Posterior vena cava (tissue), 2 donors: ENCODE measurements at places on chromosomes 11 and 22. TPM values are rescaled to one million over a fixed set of nuclear protein-coding genes. Genes with fewer than 3 reads are reported as not detected.
A peak's percentile ranks its signal among the peaks of the same experiment; 100 is the strongest.

- no peak for DNase-seq
Measured at GRCh38 chr11:17471501-17471900, 5.1 kb downstream of the ABCC8 start.

GRCh38 chr11:18727479-18728236 is 1.7 kb upstream of the IGSF22 start:
- DNase-seq: no peak

GRCh38 chr11:1484061-1484671 is 2.4 kb downstream of the MOB2 start:
- DNase-seq: peak; percentile 49

GRCh38 chr11:134916421-134917213 is 504.6 kb upstream of the B3GAT1 start:
- no peak for DNase-seq

- no peak for DNase-seq
Measured at GRCh38 chr11:33258631-33259205, 1.5 kb downstream of the HIPK3 start.

GRCh38 chr11:2215230-2215560 is 43.6 kb upstream of the TH start:
- no peak for DNase-seq

GRCh38 chr11:69049490-69049867 is 747 bp downstream of the TPCN2 start:
- DNase-seq: peak; percentile 85

DNA sequence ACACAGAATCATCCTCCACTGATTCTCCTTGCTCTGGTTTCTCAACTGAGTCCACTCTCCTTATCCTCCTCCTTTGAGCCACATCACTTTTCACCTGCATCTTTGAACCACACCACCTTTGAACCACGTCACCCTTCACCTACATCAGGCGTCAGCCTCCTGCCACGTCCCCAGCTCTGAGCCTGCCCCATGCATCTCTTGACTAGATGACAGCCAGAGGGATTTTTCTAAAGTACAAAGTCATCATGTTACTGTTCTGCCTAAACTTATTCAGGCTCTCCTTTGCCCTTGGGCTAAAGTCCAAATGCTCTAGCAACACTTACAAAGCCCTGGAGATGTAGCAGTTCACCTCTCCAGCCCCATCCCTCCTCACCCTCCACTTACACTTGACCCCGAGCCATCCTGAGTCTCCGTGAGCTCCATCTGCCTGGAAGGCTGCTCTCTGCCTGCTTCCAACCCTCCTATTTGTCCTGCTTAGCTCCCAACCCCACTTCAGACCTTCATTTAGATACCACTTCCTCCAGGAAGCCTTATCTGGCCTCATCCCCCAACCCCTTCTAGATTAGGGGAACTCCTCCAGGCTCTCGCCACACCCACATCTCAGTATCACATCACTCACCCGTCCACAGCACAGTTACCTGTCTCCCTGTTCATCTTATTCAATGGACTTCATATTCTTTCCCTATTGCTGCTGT is 3.7 kb upstream of the MS4A10 start:
- DNase-seq: peak; percentile 25

- DNase-seq: no peak
Measured at GRCh38 chr11:99325847-99326246, 305.1 kb downstream of the CNTN5 start.

DNA sequence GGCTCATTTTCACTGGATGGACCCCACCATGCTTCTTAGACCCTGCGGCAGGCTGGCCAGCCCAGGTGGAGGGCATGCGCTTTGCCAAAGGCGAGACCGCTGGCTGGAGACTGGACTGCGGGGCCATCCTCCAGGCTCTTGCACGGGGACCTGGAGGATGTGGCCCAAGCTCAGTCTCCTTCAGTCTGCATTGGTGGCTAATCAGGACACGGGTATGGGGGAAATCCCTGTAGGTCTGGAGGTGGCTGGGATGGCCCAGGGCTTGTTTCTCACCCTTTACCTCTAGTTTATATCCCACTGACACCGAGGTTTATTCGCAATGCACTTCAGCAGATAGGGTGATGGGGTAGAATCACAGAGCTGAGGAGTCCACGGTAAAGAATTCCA is 45.0 kb downstream of the BCR start:
- DNase-seq: no peak

DNA sequence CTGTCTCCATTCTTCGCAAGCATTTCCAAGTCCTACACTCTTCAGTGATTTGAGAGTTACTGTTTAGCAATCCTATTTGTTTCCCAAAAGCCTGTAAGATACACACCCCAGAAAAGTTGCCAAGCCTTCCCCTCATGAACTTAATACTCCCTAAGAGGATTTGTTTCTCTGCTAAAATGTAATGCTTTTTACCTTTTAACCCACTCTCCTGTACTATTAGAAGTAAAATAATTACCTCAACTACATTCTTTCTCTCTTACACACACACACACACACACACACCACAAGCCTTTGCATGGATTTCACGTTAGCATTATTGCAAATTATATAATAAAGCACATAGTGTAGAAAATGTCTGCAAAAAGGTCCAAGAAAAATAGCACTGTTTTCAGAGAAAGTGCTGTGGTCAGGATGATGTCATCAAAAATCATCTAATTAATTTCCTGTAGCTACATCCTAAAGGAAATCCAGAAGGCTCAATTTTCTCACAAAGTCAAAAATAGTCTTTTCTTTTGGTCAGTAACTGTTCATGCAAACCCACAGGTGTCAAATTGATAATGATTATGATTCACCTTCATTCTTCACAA is 364.1 kb upstream of the PITPNB start:
- DNase-seq: no peak

DNA sequence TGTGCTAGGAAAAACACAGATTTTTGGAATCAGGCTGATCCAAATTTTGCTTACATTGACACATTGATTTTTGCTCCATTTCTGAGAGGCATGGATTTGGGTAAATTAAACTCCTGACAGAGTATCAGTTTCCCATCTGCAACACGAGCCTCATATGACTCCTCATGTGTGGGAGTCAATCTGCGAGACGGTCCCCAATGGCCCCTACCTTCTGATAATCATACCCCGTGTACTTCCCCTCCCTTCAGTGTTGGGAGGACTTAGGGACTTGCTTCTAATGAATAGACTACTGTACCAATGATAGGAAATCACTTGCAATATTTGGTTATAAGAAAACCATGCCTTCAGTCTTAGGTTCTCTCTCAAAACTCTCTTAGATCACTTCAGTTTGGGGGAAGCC is 302.7 kb downstream of the ETS1 start:
- DNase-seq: no peak

GRCh38 chr11:39725081-39725480 is 1734.4 kb downstream of the LRRC4C start:
- DNase-seq: no peak

GRCh38 chr11:69286374-69287371 is 7.3 kb upstream of the MYEOV start:
- DNase-seq: no peak

DNA sequence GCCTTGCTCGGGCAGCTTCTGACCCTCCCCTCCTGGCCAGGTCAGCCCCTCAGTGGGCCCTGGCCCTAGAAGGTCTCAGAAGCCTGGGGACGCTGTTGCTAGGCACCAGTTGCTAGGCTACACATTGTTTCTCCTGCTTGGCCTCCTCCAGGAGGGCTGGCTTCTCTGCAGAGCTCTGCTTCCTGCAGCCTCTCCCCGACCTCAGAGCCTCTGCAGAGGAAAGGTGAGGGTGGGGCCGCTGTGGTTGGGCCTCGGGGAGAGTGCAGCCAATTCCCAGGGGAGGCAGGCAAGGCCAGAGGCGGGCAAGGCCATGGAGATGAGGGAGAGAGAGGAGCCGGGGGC is 27.6 kb upstream of the LRRC10B start:
- no peak for DNase-seq

DNA sequence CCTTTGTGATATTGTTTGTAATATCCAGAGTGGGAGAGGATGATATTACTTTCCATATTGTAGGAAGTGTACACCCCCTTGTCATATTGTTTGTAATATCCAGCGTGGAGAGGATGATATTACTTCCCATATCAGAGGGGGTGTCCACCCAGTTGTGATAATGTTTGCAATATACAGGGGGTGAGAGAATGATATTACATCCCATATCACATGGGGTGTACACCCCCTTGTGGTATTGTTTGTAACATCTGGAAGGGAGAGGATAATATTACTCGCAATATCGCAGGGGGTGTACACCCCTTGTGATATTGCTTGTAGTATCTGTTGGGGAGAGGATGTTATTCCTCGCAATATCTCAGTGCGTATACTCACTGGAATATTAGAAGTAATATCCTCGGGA is 61.5 kb downstream of the PRSS23 start:
- DNase-seq: no peak

- DNase-seq: peak; percentile 48
Measured at GRCh38 chr22:43390872-43391271, 20.9 kb upstream of the MPPED1 start.

DNA sequence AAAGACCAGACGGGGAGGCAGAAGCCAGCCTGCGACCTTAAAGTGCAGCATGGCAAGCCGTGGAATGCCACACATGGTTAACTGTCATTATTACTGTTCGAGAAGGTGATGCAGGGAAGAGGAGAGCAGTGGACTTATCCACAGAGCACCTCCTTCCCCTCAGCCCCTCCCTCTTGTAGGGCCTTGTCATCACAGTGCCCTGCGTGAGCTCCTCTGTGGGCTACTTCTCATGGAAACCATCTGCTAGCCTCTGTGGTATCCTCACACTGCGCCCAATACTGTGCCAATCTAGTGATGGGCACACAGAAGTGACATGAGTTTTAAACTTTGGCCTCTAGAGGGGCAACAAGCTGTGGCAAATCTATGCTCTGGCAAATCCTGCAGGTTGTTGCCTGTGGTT is 18.2 kb upstream of the CCDC134 start:
- DNase-seq: no peak

DNA sequence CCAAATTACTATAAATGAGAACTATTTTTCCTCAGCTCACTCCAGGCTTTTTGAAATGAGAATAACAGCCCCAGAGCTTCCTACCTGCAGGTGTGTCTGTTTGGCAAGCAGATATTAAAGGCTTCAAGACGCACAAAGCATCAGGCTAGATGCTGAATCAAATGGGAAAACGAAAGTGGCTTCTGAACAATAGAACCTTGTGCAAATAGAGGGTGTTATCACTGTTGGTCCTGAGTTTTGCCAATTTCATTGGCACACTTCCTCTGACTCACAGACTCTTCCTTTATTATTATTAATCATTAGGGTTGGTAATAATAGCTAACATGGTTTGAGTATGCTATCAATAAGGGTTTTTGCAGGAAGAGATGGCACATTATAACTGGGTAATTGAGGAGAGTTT is 13.4 kb downstream of the SYT13 start:
- no peak for DNase-seq

DNA sequence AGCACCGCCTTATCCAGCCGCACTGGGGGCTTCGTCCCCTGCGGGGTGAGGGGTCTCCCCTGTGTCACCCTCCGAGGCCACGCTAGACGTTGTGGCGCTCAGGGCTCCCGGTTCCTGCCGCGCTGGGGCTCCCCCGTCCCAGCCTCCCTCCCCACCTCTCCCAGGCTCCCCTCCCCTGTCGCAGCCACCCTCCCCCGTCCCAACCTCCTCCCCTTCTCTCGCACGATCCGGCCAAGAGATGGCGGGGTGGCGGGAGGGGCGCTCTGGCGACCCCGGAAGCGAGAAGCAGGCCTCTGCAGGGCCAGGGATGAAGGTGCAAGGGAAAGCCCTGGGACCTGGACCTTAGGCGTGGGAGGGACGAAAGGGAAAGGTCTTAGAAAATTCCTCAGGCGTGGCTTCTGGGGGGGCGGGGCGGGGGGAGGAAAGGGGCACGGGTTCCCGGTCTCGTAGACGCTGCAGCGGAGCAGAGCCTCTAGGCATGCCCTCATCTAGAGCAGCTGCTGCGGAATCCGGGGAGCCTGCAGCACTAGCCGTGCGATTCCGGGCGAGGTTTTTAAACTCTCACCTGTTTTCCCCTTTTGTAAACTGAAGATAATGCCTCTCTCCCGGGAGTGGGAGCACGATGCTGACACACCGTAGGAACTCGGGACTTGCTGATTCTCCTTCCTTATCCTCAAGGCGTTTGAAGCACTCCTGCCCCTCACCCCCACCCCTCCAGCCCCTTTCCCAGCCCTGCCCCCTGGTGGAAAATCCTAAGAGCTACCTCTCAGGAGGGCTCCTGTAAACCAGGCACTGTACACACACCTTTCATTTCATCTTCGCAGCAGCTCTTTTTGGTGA is 14.4 kb downstream of the KCNJ5 start:
- peak; percentile 81 for DNase-seq

- no peak for DNase-seq
Measured at GRCh38 chr11:58330861-58331260, 28.0 kb downstream of the OR5B17 start.

DNA sequence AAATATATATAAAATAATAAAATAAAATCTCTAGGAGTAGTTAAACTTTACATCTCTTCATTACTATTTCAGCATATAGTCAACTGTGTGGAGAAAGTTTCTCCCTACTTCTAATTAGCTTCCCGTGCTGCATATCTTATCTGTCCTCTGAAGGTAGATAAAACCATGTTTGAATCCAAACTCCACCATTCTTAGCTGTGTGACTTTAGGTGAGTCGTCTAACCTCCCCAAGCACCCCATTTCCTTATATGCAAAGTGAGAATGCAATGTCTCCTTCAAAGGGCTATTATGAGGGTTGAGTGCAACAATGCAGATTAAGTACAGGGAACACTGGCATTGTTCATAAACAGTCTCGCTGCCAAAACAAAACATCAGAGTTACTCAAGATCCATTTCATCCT is 80.8 kb upstream of the DRD2 start:
- DNase-seq: no peak

DNA sequence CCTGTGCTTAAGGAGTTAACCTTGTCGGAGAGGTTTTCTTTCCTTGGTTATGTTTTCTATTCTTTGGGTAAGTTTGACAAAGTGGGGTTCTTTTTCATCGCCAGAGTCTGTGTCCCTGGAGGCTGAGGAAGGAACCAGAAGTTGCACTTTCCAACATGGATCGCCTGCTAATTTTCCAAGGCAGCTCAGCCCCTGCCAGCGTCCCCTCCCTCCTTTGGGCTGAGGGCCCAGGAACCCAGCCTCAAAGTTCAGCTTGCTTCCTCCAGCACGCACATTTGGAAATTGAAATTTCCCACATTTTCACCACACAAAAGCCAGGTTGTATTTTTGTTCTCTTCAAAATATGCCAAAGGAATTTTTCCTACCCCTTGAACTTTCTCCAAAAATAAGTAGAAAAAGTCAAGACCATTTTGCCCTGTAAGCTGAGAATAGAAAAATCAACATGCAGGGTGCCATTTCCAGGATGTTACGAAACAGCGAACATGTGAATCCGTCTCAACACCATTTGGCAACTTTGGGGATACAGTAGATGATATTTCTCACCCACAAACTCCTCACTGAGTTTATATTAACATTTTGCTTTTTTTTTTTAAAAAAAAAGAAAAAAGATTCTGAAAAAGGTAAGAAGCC is 343.5 kb downstream of the TENM4 start:
- no peak for DNase-seq

The MYO7A gene
- 17.3 TPM for total RNA-seq

The CCDC116 gene
- total RNA-seq: 0.23 TPM

The MYOD1 gene
- not detected for total RNA-seq

The ESAM gene
- 76.9 TPM for total RNA-seq

The UPK2 gene
- total RNA-seq: not detected

The OR51B2 gene
- not detected for total RNA-seq

The GDPD4 gene
- not detected for total RNA-seq

The MS4A6A gene
- 190 TPM for total RNA-seq

The ARFGAP3 gene
- 36.9 TPM for total RNA-seq
